Muscle of arm (tissue), 14 donors: ENCODE measurements at places on chromosomes 12 and 14.
A peak's percentile ranks its signal among the peaks of the same experiment; 100 is the strongest.

- no peak for DNase-seq
Measured at GRCh38 chr12:123067654-123068053, 83.2 kb downstream of the PITPNM2 start.

DNA sequence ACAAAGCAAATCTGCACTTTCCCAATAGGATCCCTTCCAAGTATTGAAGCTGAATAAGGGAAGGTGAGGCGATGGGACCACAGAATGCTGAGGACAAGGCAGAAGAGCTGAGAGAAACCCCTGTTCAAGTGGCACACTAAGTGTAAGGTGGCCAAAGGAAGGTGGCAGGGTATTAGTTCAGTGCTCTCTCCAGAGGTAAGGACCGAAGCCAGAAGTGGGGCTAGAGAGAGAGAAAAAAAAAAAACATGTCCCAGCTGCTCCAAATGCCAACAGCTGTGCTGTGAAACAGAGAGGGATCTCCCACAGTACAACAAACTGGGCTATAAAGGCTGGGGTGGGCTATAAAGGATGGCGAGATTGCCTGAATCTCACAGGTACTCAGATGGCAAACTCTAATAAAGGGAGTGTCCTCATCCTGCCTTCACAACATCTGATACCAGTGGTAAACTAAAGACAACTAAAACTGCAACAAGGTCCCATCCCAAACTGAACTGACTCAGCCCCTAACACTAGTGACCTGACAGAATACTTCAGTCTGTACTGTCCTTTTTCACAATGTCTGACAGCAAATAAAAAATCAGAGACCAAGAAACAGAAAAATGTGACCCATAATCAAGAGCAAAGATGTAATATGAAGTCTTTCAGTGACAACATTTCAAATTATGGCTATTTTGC lies 47.9 kb downstream of the CDK17 start:
- no peak for DNase-seq

DNA sequence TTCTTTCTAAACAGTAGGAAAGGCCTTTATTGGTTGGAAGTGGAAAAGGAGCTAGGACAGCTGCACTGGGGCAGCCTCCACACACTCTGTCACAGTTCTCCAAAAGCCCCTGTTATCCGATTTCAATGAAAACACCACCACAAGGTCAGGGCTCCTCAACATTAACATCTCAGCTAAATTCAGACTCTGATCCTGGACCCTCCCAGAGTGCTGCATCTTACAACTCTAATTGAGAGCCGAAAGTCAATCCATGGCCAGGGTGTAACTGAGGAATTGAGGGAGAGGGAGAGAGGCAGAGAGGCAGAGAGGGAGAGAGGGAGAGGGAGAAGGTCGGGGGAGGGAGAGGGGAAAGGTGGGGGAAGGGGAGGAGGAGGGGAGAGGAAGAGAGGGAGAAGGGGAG lies 32.1 kb downstream of the DICER1 start:
- no peak for DNase-seq

- no peak for DNase-seq
Measured at GRCh38 chr14:72743626-72744025, 150.3 kb downstream of the DPF3 start.

- DNase-seq, result no peak
Measured at GRCh38 chr12:27517961-27518665, 5.9 kb upstream of the PPFIBP1 start.

DNA sequence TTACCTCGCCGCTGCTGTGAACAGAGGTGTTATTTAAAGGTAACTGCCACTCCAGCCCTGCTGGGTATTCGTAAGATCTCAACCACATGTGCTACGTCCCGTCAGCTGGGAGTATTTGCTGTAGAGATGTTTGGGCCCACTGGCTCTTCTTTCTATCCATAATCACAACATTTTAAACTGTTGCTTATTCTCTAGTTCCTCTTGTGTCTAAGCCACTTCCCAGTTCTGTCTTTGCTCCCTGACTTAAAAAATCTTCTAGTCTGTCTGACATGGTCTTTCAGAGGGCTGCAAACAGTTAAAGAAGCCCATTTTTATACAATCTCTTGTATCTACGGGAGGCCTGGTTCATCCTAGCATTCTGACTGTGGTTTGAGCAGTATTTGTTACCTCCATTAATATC lies 33.2 kb upstream of the HELB start:
- DNase-seq, result no peak

GRCh38 chr12:75360920-75361319 lies 26.4 kb downstream of the GLIPR1L1 start:
- DNase-seq, result no peak

GRCh38 chr14:38993981-38994380 lies 109.1 kb downstream of the SEC23A start:
- DNase-seq, result no peak

DNA sequence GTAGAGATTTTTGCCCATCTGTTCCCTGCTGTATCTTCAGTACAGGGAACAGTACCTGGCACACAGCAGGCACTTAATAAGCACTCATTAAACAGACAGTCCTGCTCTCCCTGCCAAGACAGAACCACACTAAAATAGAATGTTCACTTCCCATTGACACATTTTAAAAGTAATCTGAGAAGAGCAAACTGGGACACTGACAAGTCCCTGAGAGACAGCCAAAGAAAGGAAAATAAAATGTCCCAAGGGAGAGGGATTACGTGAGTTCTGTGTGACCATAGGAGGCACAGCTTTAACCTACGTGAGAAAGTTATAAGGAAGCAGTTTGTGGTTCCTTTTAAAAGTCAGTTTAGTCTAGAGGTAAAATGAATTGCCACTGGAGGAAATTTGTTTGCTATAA lies 43.9 kb upstream of the SYCP3 start:
- no peak for DNase-seq

GRCh38 chr12:125187780-125188741 lies 122.8 kb downstream of the AACS start:
- DNase-seq, result no peak

DNA sequence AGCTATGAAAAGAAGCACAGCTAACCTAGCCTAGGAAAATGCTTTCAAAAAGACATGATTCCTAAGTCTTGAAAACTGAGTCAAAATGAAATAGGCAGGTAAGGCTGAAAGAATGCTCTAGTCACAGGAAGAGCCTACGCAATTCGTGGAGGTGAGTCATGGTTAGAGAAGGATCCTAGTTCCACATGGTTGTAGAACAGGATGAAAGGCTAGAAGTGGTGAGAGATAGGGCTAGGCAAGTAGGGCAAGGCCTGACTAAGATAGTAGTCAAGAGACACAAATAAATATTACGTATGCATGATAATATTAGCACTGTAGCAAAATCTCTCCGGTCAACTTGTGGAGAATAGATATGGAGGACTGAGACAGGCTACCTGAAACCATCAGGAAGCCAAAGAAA lies 47.2 kb downstream of the PLCZ1 start:
- DNase-seq, result no peak

GRCh38 chr12:11787933-11788849 lies 138.7 kb downstream of the ETV6 start:
- DNase-seq, result no peak

GRCh38 chr14:70601162-70601561 lies 707 bp upstream of the MED6 start:
- DNase-seq, result no peak

- no peak for DNase-seq
Measured at GRCh38 chr12:128612150-128612850, 211.5 kb downstream of the SLC15A4 start.

GRCh38 chr14:95128140-95128539 lies 29.2 kb downstream of the DICER1 start:
- DNase-seq, result no peak

DNA sequence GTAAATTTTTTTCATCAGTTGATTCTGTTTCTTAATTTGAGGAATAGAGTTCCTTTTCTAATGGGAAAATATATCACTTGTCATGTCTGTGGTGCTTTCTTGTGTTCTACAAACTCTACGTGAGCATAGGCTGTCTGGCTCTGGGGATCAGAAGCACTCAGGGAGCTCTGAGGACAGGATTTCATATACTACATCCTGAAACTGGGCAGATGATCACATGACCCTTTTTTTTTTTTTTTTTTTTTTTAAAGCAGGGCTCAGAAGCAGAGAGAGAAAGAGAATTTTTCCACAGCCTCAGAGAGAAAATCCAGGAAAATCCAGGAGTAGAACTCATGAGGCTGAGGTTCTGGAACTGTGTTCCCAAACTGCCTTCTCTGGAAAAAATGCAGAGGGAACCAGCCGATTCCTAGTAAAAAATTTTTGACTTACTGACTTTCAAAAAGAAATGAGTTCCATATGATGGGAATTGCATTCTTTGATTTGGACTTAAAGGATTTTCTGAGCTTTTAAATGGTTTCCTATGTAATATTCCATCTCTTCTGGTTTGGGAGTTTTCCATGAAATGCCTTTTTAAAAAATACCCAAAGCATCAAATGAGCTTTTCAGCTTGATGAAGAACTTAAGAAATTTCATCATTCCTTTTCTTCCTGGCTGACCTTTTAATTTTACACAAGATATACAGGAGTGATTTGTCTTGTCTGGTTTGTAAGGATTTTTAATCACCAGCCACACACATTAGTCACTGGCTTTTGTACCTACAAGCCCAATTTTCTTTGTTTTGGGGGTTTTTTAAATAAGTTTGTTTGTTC lies 183.1 kb upstream of the HIF1A start:
- peak; percentile 53 for DNase-seq

DNA sequence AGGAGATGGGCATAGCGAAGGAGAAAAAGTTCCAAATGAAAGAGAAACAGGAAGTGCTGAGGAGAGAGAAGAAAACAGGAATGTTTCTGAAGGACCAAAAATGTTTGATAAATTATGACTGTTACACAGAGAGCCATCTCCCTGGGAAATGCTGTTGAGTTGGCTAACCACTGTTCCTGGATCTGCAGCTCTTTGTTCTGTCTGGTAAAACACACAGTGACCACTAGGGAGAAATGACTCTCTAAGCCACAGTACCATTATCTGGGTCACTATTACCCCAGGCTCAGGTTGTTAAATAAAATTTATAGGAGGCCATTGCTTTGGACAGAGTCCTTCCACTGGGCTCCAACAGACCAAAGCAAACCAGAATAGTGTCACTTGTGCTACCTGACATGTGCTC lies 219.3 kb downstream of the CRADD start:
- DNase-seq, result no peak

DNA sequence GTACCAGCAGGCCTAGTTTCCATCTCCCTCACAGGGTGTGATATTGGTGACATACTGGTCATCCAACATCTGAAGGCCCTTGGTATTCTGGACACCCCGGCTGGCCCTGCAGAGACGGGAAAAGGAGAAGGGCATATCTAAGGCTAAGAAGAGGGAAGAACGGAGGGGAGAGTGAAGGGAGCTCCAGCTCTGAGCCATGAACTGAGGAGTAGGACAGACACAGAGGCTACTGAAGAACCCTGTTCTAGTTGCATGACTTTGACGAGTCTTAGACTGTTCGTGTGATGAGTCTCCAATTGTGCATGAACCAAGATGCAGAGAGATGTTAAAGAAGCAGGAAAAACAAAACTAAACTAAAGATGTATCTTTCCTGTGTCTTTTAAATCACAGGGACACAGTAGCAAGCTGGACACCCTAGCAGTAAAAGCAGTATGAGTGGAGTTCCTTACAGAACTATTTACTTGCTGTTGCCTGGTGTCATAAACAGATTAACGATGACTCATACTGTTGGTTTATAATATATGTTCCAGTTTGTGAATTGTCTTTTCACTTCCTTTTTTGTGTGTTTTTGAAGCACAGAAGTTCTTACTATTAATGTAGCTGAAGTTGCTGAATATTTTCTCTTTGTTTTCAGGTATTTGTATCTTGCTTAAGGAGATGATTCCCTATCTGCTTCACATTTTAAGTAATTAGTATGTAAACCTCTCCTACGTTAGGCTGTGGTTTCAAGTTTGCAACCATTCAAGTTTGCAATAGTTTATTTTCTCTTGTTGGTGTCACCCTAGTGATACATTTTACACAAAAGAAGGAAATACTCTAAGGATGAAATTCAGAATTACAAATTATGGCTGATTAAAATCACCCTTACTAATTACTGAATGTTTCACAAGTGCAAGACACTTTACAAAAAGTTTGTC lies 15.7 kb downstream of the FAR2 start:
- peak; percentile 45 for DNase-seq

- DNase-seq, result no peak
Measured at GRCh38 chr14:38363217-38363616, 107.3 kb upstream of the CLEC14A start.

- peak; percentile 87 for DNase-seq
Measured at GRCh38 chr14:50000380-50001150, 107.7 kb downstream of the ARF6 start.

- DNase-seq, result no peak
Measured at GRCh38 chr12:96452261-96452922, 37.0 kb upstream of the CFAP54 start.

- DNase-seq, result peak; percentile 23
Measured at GRCh38 chr12:47686645-47687240, 19.1 kb downstream of the RPAP3 start.
